ENCODE measurements at places on chromosomes 16 and 17.
A peak's percentile ranks its signal among the peaks of the same experiment; 100 is the strongest.

GRCh38 chr17:43718544-43718943 is 40.0 kb downstream of the SOST start:
- no peak for DNase-seq

DNA sequence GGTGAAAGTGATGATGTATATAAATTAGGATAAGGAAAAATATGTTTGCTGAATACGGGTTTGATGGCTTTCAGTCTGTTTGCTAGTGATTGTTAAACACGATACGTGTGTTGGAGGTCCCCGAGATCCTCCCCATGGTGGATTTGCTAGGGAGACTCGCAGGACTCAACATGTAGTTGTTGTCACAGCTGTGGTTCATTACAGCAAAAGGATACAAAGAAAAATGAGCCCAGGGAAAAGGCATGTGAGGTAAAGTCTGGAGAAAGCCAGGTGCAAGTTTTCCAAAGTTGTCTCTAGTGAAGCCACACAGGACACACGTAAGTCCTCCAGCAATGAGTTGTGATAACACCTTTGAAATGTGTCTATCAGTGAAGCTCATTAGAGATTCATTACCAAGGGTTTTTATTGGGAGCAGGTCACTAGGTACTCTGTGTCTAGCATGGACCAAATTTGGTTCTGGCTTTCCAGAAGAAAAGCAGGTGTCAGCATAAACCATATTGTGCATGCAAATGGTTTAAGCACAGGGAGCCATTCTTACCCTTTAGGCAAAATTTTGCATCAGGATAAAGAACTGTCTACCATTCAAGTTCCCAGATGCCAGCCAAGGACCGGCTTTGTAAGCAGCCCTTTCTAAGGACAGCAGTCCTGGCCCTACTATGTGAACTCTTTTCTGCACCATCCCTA is 215.2 kb upstream of the WSCD1 start:
- no peak for DNase-seq

DNA sequence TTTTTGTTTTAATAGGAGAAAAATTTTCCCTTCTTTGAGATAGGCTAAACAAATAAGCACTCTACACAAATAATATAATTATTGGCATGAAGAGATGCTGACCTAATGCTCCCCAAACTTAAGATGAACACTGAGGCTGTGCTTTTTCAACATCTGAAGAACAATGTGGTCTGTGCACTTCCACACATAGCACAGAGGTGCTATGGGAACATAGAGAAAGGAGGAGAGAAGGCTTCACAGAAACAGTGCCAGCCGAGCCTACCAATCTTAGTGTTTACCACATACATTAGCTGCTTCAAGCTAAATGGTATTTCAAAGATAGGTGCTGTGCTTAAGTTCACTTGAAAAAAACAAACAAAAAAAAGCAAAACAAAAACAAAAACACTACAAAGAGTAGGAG is 72.4 kb downstream of the MYH10 start:
- no peak for DNase-seq

- no peak for DNase-seq
These were observed 205.1 kb upstream of the ELAC2 start for GRCh38 chr17:13222975-13223374.

DNA sequence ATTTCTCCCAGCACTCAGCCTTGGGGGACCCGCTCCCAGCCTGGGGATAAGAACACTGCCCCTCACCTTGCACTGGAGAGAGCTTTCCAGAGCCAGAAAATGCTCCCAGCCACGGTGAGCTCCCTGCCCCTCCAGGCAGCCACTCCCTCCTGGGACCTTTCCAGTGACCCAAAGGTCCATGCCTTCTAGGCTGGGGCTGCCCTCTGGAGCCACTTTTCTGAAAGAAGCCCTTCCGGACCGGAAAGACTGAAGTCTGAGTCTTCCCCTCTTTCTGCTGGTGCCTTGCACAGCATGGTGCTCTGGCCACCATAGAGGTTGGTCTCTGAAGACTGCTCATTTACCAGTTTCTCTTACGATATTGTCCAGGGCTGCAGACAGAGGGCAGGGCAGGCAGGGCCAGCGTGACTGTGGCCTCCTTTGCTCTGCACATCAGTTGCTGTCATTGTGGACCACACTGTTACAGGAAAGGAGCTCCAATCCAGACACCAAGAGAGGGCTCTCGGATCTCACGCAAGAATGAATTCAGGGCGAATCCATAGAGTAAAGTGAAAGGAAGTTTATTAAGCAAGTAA is 7.1 kb upstream of the ABCC12 start:
- DNase-seq: no peak

- no peak for DNase-seq
These were observed 37.2 kb upstream of the ADGRG1 start for GRCh38 chr16:57591086-57591869.

- DNase-seq: no peak
These were observed 1.7 kb downstream of the ATP2C2 start for GRCh38 chr16:84369938-84370627.

GRCh38 chr16:73304008-73304774 is 256.3 kb upstream of the ZFHX3 start:
- DNase-seq: no peak

DNA sequence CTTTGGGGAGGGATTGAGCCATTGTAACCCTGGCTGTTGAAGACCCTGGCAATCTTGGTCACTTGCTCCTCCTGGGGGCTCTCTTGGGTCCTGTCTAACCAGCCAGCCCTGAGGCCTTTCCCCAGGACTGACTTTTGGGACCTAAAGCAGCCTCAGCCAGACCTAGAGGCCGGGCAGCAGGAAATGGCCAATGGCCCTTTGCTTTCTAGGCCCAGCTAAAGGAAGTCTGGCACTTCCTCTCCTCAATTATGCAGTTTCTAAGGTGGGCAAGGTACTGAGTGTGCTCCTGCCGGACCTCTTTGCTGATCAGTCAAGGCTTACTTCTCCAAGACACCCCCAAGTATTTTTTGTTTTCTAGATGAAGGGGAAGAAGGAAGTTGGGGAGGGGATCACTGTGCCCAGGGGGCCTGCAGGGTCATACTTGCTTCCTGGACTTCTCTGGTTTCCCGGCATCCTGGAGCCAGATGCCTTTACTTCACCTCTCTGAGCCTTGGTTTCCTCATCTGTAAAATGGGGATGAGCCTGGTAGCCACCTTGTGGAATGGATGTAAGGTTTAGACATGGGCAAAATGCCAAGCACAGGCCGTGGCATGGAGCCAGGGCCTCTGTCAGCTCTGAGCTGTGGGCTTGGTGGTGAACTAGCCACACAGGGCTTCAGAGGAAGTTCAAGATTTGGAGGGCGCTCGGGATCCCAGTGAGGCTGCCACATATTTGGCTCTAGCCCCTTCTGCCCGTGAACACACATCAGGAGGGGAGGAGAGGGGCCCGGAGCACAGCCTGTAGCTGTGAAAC is 8.6 kb downstream of the CX3CL1 start:
- no peak for DNase-seq

DNA sequence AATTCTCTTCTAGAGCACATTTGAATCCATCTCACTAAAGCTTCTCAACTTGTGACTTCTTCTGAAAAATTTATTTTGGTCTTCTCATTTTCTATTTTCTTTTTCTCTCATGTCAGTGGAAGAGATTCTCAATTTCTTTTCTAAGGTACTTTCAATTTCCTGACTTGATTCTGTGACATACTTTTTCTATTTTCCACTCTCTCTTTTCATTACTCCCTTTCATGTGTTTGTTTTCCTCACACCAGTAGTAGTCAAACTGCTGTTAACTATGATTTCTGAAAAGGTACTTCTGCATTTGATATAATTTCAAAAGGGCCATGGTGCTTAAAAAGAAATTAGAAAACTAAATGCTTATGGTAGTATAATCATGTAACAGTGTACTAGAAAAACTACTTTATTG is 41.9 kb downstream of the NFAT5 start:
- peak; percentile 26 for DNase-seq

DNA sequence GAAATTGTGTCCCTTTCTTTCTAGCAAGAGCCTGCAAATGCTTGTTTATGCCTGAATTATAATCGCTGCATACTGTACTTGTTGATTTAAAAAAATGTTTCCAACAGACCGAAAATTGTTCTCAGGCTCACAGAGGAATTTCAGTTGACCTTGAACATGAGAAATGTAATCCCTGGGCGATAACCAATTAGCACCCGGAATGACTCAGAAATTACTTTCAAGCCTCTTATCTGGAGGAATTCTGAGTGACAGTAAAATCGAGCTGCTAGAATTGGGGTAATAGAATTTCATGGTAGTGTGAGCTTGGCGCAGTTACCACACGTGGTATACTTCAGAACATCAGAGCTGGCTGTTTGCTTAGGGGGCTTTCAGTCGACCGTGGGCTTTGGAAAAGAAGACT is 139.1 kb upstream of the CACNG3 start:
- DNase-seq: no peak

GRCh38 chr16:74307383-74307782 is 10.8 kb downstream of the PSMD7 start:
- no peak for DNase-seq

All from GM12864 (cell line).